ENCODE measurements at places on chromosomes 5 and 9.

DNA sequence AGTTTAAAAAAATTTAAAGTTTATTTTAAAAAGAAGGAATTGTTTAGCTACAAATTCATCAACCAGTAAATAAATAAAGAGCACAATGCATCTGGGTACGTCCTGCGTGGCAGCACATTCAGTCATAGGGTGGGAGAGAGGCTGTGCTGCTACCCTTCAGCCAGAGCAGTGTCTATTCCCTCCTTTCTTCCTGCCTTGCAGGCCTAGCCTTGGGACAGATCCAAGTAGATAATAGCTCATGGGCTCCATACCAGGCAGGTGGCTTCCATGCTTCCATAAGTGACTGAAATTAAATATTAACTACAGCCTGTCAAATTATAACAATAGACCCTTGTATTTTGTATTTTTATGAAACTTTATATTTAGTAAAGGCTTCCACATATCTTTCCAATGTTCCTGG, 408.3 kb upstream of the RGMB start:
- no peak for DNase-seq

GRCh38 chr5:115246361-115246991, 16.2 kb downstream of the PGGT1B start:
- DNase-seq = no peak

DNA sequence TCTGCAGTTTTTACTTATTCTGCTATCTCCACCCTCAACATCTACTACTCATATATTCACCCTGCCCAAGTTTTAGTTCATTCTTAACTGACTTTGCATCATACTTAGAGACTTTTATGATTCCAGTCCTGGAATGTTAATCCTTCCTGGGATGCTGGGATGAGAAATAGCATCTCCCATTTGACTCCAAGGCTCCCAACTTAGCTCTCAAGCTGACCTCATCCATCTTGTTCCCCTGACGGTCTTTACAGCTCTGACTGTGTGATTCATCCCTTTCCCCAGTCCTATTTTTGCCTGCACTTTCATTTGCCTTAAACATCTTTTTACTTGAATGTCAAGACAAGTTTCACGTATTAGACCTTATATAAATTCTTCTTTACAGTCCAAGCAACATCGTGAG, 297.8 kb downstream of the EPB41L4A start:
- DNase-seq = no peak

DNA sequence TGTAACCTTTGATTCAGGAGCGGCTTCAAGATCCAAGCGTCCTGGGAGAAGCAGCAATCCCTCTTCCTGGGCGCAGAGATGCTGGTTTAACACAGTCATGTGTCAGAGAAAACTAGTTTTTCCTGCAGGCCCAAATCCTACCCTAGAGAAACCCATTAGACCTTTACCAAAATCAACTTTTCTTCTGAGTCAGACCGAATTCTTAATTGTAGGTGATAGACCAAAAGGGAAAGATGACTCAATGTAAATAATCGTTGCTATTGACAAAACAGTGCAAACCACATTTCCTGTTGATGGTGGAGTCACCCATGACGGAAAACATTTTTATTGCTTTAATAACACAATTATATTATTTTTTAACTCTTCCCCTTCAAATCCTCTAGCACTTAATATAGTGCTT, 40.1 kb downstream of the SLC1A1 start:
- DNase-seq = no peak

DNA sequence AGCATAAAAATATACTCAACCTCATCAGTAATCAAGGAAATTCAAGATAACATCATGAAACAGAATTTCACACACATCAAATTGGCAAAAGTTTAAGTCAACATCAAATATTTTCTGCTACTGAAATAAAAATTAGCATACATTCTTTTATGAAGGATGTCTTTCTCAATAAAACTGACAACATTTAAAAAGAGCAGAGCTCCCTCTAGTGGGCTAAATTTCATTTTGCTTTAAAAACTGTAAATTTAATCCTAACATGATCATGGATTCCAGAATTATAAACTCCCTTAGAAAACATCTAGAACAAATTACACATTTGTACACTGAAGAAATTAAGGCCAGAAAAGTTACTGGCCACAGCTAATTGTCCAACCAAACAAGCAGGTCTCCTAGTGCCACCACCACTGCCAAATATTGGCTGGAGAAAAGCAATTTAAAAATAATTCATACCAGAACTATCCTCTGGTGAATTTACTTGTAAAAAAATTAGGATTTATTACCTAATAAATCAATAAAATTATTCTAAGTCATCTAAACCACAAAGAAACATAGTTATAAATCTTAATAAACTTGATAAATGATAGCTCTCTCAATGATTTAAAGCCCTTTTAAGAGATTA, 31.2 kb downstream of the DEPDC1B start:
- no peak for DNase-seq

- no peak for DNase-seq
Measured at GRCh38 chr5:157384971-157385709, 74.9 kb upstream of the NIPAL4 start.

GRCh38 chr5:169429044-169429443, 128.1 kb upstream of the SLIT3 start:
- DNase-seq = no peak

GRCh38 chr9:14298601-14299022, 15.3 kb downstream of the NFIB start:
- no peak for DNase-seq

DNA sequence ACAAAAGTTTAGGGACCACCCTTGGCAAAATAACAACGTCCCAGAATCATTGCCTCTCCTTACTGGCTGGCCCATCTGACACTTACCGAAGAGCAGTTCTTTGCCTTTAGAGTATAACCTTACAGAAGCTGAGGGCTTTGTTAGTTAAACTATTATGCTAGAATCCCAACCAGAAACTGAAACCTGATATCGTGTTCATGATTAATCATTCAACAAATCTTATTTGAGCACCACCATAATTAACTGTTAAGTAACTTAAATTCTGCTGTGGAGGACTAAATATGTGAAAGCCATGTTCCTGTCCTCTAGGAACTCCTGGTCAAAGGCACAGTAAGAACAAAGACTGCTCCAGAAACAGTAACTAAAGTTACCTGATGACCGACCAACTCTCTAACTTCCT, 104.9 kb downstream of the ARL15 start:
- no peak for DNase-seq

GRCh38 chr9:88464851-88465250, 70.1 kb upstream of the NXNL2 start:
- no peak for DNase-seq

- no peak for DNase-seq
Measured at GRCh38 chr5:32259033-32259432, 53.7 kb downstream of the MTMR12 start.

DNA sequence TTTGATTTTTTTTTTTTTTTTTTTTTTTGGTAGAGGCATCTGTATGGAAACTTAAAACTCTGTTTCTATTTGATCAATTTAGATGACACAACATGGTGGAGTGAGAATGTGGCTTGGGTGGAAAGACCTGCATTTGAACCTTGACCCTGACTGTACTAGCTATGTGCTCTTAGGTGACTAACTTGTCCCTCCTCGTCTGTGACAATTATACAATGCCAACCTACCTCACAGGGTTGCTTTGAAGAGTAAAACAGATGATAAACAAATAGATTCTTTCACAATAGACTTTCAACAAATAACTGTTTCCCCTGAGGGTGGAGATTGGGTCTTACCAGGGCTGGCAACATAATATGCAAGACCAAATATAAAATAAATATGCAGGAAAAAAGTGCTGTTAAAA, 109.3 kb downstream of the CRB2 start:
- DNase-seq = no peak

DNA sequence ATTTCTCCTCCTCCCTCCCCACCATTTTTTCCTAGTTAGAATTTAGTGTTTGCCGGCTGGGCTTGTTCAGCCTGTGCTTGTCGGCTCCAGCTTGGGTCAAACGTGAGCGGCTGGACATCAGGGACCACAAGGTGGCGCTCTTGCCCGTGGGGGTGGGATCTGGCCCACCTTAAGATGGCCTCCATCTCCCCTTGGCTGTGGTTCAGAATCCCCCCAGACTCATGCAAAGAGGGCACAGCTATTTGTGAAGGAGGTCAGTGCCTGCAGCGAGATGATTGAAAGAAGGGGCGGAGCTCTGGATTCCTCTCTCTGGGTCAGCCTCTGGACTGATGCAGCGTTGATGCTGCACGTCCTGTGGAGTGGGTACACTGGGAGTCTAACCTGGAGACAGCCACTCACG, 283.3 kb upstream of the TUT7 start:
- no peak for DNase-seq

DNA sequence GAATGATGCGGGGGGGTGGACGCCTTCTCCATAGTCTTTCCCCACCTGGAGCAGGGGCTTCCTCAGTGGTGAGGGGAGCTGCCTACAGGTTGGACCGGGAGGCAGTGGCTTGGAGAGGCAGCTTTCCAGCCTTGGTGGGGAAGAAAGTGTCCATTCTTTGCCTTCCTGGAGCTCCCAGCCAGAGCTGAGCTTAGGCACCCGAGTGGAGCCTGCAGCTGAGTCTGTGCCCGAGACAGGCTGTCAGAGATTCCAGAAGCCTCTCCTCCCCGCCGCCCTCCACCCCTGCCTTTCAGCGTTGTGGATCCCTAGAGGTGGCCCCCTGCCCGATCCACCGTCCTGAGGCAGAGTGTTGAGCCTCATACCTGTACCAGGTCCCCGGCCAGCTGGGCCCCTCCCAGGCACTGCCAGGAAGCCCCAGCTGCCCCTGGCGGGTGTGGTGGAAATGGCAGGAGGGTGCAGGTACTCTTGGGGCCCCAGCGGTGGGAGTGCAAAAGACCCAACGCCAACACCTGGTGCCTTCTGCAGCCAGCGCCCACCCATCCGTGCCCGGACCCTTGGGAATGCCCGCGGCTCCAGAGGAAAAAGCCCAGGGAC, 112.0 kb downstream of the RXRA start:
- DNase-seq = no peak

GRCh38 chr5:91849069-91849468, 466.0 kb upstream of the ARRDC3 start:
- DNase-seq = no peak

- DNase-seq = no peak
Measured at GRCh38 chr5:87361031-87361445, 51.7 kb downstream of the CCNH start.

- DNase-seq = no peak
Measured at GRCh38 chr9:116842658-116843057, 155.6 kb downstream of the TRIM32 start.

GRCh38 chr9:129550199-129550839, 70.6 kb downstream of the C9orf50 start:
- no peak for DNase-seq

GRCh38 chr9:136433849-136434579, 5.6 kb downstream of the INPP5E start:
- DNase-seq = no peak

DNA sequence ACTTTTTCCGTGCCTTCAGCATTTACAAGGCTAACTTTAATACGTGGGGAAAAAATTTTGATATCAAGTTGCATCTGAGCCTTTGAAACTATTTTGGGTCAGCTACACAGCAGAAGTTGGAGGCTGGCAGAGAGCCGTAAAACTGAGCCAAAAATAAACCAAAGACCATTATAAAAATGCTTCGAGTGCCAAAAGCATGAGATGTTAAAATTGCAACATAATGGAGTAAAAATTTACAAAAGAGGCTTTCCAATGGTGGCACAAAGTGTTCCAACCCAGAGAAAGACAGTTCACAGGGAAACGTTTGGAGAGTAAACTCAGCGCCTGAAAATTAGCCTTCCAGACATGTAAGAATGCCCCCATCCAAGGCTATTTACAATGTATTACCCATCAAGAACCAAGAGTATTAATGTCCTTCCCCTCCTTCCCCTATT, 190.3 kb downstream of the TLE1 start:
- DNase-seq = no peak

GRCh38 chr9:127667127-127667844, 39.5 kb upstream of the CFAP157 start:
- no peak for DNase-seq

DNA sequence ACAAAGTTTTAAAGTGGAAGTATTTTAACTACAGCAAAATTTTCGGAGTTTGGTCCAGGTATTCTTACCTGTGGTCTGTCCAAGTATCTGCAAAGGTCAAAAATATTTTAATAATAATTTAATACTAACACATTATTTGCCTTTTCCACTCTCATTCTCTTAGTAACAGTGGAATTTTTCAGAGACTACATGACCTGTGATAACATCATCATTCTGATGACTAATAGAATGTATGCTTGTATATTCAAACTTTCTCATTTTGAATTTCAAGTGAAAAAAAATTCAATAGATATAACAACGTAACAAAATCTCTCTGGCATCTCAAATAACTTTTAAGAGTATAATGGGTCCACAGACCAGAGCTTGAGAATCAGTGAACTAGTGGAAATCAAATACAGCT, 78.3 kb downstream of the FBXL17 start:
- no peak for DNase-seq

- DNase-seq = no peak
Measured at GRCh38 chr5:136769093-136769492, 403.7 kb upstream of the TRPC7 start.

DNA sequence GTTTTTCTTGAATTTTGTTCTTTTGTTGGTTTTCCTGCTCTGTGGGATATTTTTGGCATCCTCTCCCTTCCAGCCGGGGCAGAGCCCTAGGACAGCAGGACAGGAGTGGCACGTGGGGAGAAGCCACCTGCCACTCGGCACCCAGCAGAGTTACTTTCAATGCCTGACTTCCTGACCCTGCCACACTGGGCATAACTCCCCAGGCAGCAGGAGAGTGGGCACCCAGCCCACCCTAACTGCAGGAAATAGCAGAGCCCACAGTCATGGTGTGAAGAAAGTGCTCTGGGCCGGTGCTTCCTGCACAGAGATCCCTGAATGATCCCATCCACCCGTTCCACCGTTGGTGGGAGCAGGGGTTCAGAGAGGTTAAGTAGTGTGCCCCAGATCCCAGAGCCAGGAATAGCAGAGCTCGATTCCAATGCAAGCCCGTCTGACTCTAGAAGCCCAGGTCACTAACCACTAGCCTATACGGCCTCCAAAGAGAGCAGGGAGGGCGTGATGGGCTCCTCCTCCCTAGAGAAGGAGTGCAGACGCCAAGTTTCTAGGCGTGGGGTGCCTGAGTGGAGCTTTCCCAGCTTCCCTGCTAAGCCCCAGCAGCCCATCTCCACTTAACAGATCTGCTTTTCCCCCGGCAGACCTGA, 8.1 kb upstream of the NUP214 start:
- DNase-seq = no peak

DNA sequence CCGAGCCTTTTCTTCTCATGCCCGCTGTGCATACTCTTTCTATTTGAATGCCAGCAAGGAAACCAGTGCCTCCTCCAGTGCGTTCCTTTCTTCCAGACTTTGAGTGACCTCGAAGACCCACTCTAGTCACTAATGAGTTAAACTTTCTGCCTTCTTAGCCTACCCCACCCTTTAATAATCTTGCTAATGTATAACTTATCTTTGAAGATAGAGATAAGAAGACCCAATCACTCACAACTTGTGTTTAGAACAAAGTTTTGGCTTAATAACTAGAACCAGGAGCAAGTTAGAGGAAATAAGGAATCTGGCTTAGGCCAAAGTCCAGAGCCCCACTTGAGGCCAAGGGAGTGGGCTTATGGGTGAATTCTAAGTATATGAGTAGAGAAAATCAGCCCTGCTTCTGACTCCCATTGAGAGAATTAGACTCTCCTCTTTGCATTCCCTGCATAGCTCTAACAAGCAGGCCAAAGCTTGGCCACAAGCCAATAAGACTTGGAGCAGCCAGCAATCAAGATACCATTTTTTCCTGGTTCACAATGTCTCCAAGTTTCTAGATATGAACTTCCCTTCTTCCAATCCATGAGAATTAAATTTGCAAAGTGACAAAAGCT, 181.5 kb upstream of the PIK3R1 start:
- DNase-seq = no peak
